ENCODE measurements at places on chromosomes 5 and 9. TPM values are rescaled to one million over a fixed set of nuclear protein-coding genes. Genes with fewer than 3 reads are reported as not detected.

Gene PTTG1
- total RNA-seq: 6.6 TPM

Gene MYMK
- not detected for total RNA-seq

DNA sequence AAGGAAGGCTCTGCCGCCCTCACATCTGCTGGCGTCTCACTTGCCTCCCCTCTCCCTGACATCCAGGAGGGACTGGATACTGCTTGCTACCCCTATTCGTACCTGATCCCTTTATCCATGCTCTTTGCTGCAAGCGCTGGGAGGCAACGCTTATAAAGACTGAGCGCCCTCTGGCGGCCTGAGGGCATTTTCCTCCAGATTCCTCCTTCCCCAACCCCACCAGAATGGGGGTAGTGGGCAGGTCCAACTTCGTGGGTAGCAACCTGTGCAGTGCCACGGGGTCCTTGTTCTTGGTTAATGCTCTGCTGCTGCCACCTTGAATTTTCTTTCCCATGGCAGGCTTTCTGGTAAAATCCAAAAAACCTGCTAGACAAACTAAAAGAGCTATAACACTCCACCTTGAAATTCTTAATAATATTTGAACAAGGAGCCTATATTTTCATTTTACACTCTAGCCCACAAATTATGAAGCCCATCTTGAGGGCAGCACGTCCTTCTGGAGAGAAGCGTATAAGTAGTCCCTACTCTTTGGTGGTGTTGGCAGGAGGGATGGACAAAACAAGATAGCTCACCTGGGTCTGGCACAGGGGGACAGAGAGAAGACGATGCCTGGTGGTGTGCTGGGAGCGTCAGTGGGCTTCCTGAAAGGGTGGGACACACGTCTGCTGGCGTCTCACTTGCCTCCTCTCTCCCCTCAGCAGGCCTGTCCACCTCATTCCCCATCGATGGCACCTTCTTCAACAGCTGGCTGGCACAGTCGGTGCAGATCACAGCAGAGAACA, 52.5 kb downstream of the JADE2 start:
- DNase-seq: peak; percentile 78

GRCh38 chr9:17017931-17018491, 116.8 kb upstream of the CNTLN start:
- no peak for DNase-seq

DNA sequence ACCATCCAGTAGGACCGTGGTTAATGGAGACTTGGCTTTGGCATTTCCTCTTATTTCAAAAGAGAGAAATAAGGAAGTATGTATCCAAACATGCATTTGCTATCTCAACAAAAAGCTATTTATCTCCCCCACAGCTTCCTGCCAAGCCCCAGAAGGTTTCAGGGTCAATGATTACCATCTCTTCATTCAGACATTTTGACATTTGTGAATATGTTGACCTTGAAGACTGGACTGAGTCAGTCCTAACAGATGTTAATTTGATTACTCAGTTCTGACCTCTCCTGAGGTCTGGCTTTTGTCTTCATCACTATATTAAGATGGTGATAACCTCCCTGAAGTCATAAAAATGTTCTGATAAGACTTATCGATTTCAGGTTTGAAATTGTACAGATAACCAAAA, 479.4 kb downstream of the AGTPBP1 start:
- no peak for DNase-seq

DNA sequence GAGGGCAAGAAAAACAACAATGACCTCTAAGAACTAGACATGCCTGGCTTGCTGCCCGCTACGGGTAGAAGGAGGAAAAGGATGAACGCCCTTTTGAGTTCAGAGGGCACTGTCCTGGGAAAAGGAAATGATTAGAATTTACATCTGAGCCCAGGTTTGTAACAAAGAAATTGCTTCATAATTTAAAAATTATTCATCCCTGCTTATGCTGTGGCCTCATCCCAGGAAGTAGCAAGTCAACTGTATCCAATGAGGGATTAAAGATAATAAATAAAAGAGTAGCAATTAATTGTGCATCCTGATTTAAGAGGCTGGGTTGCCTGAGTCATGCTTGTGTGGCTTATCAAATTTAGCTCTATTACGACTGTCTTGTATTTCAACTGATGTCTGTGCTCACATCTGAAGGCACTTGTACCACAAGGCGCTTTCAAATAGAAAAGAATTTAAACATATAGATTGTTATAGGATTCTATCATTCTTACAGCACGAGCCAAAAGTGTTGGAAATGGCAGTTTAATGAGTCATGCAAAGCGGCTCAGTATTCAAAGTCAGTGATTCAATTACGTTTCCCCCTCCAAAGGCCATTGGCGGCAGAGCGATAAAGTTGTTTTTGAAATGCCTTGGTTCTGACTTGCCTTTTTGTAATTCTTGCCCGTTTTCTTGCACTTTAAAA, 40.0 kb upstream of the DMRT1 start:
- DNase-seq: no peak

DNA sequence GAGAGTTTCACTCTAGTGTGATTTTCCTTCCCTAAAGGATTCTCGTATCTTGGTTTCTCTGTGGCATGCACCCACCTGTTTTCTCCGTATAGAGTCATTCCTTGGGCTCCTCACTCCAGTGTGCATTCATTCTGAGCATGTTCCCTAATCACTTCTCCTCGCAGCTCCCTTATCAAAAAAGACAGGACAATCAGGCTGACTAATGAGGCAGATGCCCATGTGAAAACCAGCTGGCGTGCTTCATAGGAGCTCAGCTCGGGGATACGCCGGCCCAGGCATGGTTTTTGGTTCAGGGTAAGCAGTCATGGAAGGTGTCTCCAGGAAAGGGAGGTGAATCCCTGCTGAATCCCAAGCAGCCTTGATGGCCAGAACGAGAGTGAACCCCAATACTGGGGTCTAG, 41.2 kb upstream of the INSYN2B start:
- no peak for DNase-seq

DNA sequence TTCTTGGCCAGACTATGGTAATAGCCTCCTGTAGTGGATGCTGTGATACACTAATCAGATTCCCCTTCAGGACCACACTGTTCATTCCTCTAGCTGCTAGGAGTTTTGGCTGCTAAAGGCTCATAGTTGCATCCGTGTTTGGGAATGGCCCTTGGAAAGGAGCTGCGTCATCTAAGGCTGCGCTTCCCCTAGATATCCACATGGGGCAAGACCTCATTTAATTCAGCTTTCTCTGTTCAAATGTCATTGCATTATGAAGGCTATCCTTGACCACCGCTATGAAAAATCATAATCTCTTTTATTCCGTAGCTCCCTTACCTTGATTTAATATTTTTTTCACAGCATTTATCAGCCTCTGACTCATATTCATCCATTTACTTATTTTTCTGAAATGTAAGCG, 258.3 kb upstream of the NR4A3 start:
- no peak for DNase-seq

DNA sequence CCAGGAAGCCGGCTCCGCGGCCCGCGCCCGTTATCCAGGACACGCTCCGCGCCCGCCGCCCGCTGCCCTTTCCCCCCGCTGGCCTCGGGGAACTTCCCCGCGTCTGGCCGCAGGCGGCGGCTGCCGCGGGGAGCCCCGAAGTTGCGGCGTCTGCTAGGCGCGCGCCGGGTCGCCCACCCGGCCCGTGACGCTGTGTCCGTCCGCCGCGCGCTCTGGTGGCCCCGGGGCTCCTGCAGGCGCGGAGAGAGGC, 621 bp upstream of the GCNT4 start:
- no peak for DNase-seq

Measured in T-cell (primary cell).